ENCODE measurements at places on chromosomes 5 and 9. TPM values are rescaled to one million over a fixed set of nuclear protein-coding genes. Genes with fewer than 3 reads are reported as not detected.

ENC1 gene
- 6.8 TPM for total RNA-seq

FCN2 gene
- not detected for total RNA-seq

PCDHGA11 gene
- not detected for total RNA-seq

SPOCK1 gene
- total RNA-seq, result 0.27 TPM

NDOR1 gene
- total RNA-seq, result 30.0 TPM

C5orf34 gene
- total RNA-seq, result 0.81 TPM

PCDHGB6 gene
- not detected for total RNA-seq

KIAA0825 gene
- total RNA-seq, result 4.6 TPM

TSSK1B gene
- not detected for total RNA-seq

TAF1L gene
- not detected for total RNA-seq

LVRN gene
- total RNA-seq, result not detected

SPINK13 gene
- not detected for total RNA-seq

CDC25C gene
- 0.37 TPM for total RNA-seq

SNX24 gene
- 14.2 TPM for total RNA-seq

GRXCR2 gene
- not detected for total RNA-seq

IGFBPL1 gene
- not detected for total RNA-seq

SLC9A3 gene
- 2.0 TPM for total RNA-seq

PSAT1 gene
- 2.7 TPM for total RNA-seq

SVEP1 gene
- 0.12 TPM for total RNA-seq

EGFL7 gene
- 1.7 TPM for total RNA-seq

SPAG8 gene
- 0.99 TPM for total RNA-seq

JAKMIP2 gene
- total RNA-seq, result 2.9 TPM
